ENCODE measurements at places on chromosomes 6 and 20.

DNA sequence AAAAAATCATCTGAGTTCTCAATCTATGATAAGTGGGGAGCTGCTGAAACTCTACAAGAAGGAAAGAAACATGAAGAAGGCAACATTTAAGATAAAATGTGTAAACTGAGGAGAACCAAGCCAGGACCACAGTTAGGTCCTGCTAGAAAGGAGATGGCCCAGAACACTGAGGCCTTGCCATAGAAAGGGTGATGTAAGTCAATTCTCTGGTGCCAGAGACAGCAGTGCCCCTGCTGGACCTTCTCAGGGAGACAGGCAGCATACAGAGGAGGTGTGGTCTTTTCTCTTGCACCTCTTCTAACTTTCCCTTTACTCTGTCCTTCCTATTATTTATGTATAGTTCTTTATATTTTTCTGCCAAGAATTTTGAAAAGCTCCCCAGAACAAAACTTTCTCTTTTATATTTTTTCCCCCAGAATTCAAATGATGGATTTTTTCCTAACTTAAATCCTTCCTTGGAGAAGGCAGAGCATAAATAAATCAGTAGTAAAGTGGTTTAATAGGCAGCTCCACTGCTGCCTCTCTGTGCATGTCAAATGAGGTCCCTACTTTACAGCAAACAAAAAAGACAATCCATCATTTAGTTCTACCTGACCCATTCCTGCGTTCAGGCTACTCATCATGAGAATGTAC lies 9.0 kb downstream of the UQCC2 start:
- DNase-seq, result no peak

DNA sequence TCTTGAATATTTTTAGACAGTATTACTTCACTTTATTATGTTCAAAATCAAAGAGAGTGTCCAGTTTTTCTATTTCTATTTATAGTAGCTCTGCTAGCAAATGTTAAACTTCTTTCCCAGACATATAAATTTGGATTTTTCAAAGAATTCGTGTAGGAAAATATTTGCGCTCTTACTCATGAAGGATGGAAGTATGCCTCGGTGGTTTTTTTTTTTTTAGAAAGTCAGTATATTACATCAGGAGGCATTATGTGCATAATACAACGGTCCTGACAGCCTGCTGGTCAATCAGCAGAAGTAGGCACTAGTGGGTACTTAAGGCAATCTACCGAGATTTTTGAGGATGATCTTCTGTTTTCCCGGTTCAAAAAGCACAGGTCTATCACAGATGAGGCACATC lies 249.3 kb downstream of the TBX18 start:
- DNase-seq, result no peak

DNA sequence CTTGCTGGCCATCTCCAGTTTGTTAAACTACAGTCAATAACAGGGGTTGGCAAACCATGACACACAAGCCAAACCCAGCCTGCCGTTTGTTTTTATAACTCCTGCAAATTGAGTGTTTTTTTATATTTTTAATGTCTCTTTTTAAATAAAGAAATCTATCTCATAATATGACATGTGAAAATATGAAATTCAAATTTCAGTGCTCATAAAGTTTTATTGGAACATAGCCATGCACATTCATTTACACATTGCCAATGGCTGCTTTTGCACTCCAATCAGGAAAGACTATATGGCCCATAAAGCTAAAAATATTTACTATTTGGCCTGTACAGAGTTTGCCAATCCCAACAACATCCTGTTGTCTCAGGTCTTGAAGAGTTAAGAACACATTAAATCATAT lies 129.0 kb upstream of the SRSF6 start:
- no peak for DNase-seq

GRCh38 chr6:90764001-90764400 lies 177.1 kb upstream of the MAP3K7 start:
- no peak for DNase-seq

DNA sequence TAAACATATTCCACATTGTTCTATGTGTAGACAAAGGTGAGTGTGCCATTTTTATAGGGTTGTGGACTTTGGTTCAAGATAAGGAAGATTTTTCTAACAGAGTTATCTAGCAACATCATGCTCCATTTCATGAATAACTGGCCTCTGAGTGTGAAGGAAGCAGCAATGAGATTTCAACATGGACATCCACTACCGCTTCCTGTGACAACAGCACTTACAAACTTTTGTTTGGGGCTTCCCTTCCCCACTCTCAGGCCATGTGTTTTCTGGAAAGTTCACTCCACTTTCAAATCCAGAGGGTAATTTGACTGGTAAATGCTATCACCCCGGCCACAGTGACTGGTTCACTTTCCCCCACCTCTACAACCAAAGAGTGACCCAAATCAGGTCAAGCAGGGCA lies 38.1 kb upstream of the PROKR2 start:
- DNase-seq, result no peak

GRCh38 chr6:108798670-108799353 lies 49.4 kb upstream of the ARMC2 start:
- DNase-seq, result no peak

GRCh38 chr6:17771609-17772008 lies 64.9 kb upstream of the NUP153 start:
- DNase-seq, result no peak

GRCh38 chr20:41046716-41047115 lies 18.1 kb downstream of the TOP1 start:
- DNase-seq, result no peak

DNA sequence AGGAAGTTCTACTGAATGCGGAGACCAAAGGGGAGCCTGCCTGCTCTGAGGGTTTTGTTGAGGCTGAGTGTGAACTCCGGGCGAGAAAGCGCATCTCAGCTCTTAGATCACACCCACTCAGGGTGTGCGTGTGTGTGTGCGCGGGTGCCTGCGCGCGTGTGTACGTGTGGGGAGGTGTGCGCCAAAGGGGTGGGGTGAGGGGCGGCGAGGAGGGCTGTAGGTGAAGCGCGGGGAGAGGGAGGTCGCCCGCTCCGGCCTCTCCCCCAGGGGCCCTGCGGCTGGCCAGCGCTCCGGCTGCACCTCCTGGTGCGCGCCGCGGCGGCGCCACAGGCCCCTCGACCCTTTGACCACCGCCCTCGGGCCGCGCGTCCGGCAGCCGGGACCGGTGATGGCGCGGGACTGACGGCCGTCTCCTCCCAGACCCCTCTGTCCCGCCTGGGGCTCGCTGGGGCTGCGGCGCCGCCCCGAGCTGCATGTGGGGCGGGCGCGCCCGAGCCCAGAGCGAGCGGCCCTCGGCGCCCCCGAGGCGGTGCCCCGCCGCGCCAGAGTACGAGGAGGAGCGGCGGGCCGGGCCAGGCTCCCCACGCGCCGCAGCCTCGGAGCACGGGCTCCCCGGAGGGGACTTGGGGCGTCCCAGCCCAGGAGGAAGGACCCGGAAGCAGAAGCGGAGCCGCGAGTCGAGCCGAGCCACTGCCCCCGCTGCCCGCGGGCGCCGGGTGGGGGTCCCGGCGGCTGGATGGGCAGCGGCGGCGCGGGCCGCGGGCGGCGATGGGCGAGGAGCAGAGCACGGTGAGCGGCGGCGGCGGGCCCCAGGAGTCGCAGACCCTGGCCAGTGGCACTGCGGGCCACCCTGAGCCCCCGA lies at the start of gene RNF217:
Gene RNF217 (plus strand): TSS at position 661 of the 862 bp plus-strand sequence. CDS start 108 bp downstream, at position 769.
- no peak for DNase-seq

All from T-helper 2 cell (primary cell).